Regular cardiac myocyte (primary cell): ENCODE measurements at places on chromosomes 6 and 20. TPM values are rescaled to one million over a fixed set of nuclear protein-coding genes. Genes with fewer than 3 reads are reported as not detected.

HLA-DPB1 gene
- total RNA-seq = 22.3 and 26.8 TPM in 2 replicates

FOXA2 gene
- total RNA-seq = not detected in 2 replicates

CALHM6 gene
- 0.58 and 2.8 TPM in 2 replicates for total RNA-seq

PLA2G7 gene
- total RNA-seq = under 0.01 TPM in 1 of 2 replicates, not detected in the other

SLC9A8 gene
- 4.6 and 6.8 TPM in 2 replicates for total RNA-seq

SNAI1 gene
- 0.56 and 1.3 TPM in 2 replicates for total RNA-seq
